Daoy (cell line): ENCODE measurements at places on chromosomes 13 and 19. TPM values are rescaled to one million over a fixed set of nuclear protein-coding genes. Genes with fewer than 3 reads are reported as not detected.

MISP3 gene
- total RNA-seq = 0.29 and 1.3 TPM in 2 replicates

UBL5 gene
- total RNA-seq = 467 and 704 TPM in 2 replicates

WDR87 gene
- not detected in 2 replicates for total RNA-seq

LRRC63 gene
- 0.11 TPM in 1 of 2 replicates, not detected in the other for total RNA-seq

KLC3 gene
- total RNA-seq = 1.3 and 3.8 TPM in 2 replicates

DNA sequence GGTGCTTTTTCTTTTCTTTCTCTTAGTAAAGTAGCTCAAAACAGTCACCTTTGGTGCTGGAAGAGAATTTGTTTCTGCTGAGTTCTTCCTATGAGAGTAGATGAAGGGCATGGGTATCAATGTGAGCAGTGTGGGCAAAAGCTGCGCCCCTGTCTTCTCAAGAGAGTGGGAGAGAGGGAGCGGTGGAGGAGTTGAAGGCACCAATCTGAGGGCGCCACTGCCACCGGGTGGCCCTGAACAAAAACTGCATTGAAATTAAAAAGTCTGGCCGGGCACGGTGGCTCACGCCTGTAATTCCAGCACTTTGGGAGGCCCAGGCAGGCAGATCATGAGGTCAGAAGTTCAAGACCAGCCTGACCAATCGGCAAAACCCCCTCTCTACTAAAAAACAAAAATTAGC is 28.7 kb upstream of the EPHX3 start:
- no peak for DNase-seq

- DNase-seq = no peak
Observed at GRCh38 chr19:4472174-4472974, at the start of gene HDGFL2. TSS of gene HDGFL2 (plus strand) at chr19:4472297. CDS start at chr19:4472351, 54 bp downstream.

GRCh38 chr13:112248862-112249592 is 127.1 kb upstream of the SPACA7 start:
- no peak for DNase-seq

- no peak for DNase-seq
Observed at GRCh38 chr13:24103782-24104372, 56.6 kb upstream of the SPATA13 start.

DNA sequence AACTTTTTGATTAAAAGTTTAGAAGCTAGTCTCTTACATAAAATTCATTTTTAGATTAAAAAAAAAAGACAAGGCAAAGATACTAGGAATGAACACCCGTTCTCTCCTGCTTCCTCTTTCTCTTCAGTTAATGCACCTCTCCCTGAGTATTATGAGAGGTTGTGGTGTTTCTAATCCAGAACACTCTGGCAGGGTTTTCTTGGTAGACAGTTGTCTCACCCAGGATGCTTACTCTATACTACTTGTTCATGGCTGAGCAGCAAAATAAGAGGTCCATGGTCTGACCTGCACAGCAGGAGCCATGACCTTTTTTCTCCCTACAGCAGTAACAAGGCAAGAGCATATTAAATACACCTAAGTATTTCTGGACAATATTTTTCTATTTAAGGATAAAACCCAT is 62.0 kb downstream of the MICU2 start:
- no peak for DNase-seq

GRCh38 chr13:39976481-39976880 is 321.0 kb downstream of the COG6 start:
- DNase-seq = no peak

DNA sequence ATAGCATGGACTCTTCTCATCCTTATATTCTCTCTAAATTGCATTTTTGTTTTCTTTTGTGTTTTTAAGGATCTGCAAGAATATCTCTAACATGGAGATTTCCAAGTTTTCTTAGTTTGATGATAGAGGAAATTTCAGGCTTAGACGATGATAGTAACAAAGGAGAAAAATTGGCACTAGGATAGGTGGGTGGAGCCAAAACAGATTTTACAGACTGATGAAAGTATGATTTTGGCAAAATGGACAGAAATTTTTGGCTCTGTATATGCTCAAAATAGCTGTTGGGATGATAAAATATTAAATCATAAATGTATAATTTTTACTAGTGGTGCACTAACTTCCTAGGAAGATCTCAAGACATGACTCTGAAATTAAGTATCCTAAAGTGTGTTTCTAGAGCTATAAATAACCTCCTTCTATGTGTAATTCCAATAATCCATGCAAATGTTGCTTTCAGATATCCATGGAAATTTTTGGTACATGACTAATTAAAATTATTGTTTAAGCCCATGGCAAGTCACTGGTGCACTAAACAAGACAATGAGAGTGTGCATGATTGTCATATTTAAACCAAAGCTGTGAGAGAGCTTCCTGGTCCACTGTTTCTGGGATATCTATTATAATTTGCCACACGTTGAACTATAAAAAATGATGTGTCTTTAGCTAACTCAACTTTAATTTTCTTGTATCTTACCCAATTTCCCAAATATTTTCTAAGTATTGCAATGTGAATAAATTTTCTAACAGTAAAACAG is 55.8 kb upstream of the NBEA start:
- no peak for DNase-seq

DNA sequence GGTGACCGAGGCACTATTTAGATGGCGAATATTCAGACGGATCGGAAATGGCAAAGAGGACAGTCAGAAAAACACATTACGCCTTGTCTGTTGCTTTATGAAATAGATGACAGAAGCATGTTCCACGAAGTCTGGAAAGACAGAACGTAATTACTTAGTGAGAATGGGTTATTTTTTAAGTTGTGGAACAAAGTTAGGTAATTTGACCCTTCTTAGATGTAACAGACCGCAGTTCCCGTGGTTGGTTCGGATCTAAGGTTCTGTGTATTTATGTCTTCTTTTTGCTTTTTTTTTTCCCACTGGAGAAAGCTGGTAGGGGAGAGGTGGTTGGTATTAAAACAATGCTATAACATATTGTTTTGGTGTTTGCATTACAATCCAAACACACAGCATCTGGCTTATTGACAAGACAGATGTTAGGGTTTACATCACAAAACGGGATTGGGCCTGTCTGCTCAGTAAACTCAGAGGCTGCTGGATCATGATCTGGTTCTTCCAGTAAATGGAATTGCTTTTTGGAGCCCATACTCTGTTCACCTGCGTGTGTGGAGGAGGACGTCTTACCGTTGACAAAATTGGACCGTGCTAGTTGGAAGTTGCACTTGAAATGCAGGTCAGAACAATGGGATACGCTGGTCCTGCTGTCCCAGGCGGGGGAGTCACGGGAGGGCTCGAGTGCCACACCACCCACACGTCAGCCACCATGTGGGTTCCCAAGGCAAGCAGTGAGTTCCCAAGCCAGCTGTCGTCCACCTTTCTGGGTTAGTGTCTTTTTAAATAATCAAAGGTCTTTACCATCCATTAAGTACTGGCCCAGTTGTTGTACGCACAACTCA is 13.8 kb downstream of the ATP11A start:
- no peak for DNase-seq
